Renal pelvis (tissue), 12 donors: ENCODE measurements at places on chromosomes 4 and X. TPM values are rescaled to one million over a fixed set of nuclear protein-coding genes. Genes with fewer than 3 reads are reported as not detected.
A peak's percentile ranks its signal among the peaks of the same experiment; 100 is the strongest.

GRCh38 chr4:66328803-66329574, 658.7 kb upstream of the EPHA5 start:
- DNase-seq = no peak

GRCh38 chr4:188955066-188955465, 815.8 kb downstream of the TRIML1 start:
- no peak for DNase-seq

Gene F8A3
- polyA plus RNA-seq = 9.6 TPM

Gene BMX
- polyA plus RNA-seq = 0.34 TPM

- no peak for DNase-seq
Observed at GRCh38 chrX:154305541-154306205, 10.1 kb downstream of the TKTL1 start.

DNA sequence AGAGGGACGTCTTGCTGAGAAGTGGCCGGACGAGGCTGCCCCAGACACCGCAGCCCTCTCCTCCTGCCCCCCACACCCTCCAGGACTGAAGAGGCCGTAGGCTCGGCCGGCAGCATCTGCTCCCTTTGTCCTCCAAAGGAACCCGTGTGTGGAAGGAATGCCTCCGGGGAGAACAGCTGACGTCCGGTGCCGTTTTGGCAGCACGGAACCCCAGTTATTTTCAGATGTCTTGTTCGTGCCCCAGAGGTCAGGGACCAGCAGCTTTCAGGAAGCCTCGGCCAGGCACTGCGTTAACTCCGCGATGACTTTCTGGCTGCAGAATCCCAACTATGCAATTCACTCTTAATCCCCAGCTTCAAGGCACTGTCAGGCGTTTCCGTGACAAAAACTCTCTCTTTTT, 10.9 kb upstream of the PPP2R3B start:
- DNase-seq = no peak

Gene COL4A6
- 13.6 TPM for polyA plus RNA-seq

Gene CT45A5
- not detected for polyA plus RNA-seq

Gene ALAS2
- polyA plus RNA-seq = 11.3 TPM

DNA sequence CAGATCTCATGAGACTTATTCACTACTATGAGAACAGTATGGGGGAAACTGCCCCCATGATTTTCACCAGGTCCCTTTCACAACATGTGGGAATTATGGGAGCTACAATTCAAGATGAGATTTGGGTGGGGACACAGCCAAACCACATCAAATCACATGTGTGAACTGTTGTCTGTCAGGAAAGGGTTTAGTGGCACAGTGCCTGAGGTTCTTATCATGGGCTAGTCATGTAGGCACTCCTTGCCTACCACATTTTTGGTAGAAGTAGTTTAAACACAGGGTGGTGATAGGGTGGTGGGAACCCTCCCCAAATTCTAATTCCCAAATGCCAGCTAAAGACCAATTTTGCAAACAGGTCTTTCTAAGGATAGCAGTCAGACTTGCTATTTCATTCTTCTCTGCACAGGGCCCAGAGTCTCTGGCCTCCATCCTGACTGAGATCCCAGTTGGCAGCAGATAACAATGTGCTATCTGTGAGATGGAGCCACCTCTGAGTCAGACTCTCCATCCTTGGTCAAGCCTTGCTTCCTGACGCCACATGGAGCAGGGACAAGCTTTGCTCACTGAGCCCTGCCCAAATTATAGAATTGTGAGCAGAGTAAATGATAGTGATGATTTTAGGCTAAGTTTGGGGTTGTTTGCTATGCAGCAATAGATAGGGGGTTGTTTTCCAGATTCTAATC, 33.5 kb upstream of the SETD7 start:
- DNase-seq = no peak

Gene FAM241A
- 1.5 TPM for polyA plus RNA-seq

- DNase-seq = no peak
Observed at GRCh38 chrX:138708268-138708667, 3.2 kb downstream of the FGF13 start.

- no peak for DNase-seq
Observed at GRCh38 chr4:119580293-119580692, 48.3 kb downstream of the PDE5A start.

GRCh38 chrX:15437724-15438123, 53.5 kb upstream of the VEGFD start:
- DNase-seq = no peak

GRCh38 chr4:127778102-127778501, 4.0 kb upstream of the HSPA4L start:
- DNase-seq = peak; percentile 4

Gene SMIM31
- polyA plus RNA-seq = 0.57 TPM

Gene CYTL1
- 6.4 TPM for polyA plus RNA-seq

Gene MAGED4B
- polyA plus RNA-seq = 87.9 TPM
